Suppressor macrophage (primary cell): ENCODE measurements at places on chromosomes 5 and 9.

DNA sequence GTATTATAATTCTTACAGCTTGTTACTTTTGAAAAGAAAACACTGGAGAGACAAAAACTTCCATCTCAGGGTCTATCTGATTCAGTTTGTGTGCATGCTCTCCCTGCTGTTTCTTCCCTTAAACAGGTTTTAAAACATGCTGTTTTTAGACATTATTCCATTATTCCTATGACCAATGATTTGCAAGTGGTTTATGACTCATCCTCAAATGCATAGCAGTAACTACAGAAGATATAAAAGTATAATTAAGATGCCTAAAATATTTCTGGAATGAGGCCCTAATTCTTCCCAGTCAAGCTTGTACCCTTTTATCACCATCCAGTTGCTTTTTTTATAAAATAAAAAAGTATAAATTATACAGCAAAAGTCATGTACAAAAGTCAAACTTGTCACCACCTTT, 3.7 kb downstream of the DTWD2 start:
- DNase-seq, result no peak

GRCh38 chr5:45696206-45696836, at the start of gene HCN1:
TSS of gene HCN1 (minus strand) at chr5:45696380.
- DNase-seq, result peak; percentile 70

GRCh38 chr9:68838245-68838644, 133.2 kb downstream of the PIP5K1B start:
- DNase-seq, result no peak

DNA sequence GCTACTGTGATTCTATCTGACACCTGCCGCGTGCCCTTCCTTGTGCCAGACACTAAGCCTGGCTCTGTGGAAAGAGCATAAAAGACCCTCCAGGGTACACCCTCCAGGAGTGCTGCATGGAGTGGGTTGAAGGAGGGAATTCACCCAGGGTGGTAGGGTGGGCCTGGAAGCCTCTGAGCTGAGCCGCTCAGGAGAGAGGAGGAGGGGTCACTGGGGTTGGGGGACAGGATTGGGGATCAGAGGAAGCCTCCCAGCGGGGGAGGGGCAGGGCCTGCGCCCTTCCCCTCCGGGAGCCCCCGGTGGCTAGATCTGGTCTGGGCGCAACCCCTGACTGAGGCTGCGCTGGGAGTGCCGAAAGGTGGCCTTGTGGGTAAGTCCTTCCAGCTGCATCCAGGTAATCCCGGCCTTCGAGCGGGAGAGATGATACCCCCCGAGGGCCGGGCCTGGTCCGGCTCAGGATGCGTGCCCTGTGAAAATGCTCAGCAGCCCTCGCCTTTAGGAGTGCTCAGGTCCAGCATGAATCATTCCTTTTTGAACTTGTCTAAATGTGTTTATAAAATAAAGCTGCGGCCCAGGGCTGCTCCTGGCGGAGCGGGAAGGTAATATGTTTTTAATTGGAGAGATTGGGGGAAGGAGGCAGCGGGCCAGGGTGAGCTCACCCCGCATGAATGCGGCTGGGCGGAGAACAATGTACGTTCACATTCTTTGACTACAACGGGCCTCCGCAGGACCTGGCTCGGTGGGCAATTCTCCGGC, 118.1 kb upstream of the SMIM23 start:
- no peak for DNase-seq

DNA sequence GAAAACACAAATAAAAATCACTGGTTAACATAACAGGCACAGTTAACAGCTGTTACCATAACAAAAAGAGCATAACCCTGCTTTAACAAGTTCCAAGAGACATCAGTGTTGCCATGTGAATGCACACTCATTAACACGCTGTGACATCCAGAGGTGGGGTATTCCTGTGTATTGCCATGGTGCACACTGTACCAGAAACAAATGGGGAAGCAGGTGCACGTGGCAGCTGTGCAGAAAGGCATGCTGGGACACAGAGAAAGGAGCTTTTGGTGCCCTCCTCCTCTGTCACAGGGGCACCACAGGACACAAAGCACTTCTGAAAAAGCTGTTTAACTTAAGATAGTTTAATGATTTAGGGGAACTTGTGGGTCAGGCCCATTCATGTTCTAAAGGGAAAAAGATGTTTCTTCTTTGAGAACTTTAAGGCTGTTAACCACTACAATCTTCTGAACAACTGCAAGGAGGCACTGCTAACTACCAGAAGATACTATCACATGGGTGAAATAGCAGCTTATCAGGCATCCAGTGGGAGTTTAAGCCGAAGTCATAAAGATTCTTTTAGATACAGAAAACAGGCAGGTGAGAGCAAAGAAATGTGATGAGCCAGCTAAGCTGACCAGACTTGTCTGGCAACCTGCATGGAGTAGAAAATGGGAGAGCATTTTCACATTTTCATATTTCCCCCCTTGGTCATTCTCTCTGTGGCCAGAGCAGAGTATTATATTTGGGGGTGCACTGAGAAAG, 56.4 kb upstream of the GOLPH3 start:
- peak; percentile 29 for DNase-seq

GRCh38 chr5:7983433-7983832, 114.5 kb downstream of the MTRR start:
- DNase-seq, result no peak

GRCh38 chr9:132141948-132142594, 19.8 kb upstream of the NTNG2 start:
- no peak for DNase-seq

GRCh38 chr9:94639061-94639998, at the start of gene FBP1:
TSS of gene FBP1 (minus strand) at chr9:94639518. CDS start at chr9:94639310, 208 bp downstream.
- DNase-seq, result peak; percentile 95

GRCh38 chr5:142590451-142591231, 95.2 kb downstream of the FGF1 start:
- no peak for DNase-seq

- DNase-seq, result no peak
Observed at GRCh38 chr5:20213803-20214202, 225.8 kb upstream of the CDH18 start.

- DNase-seq, result no peak
Observed at GRCh38 chr5:82307451-82307850, 29.3 kb upstream of the RPS23 start.

- DNase-seq, result peak; percentile 74
Observed at GRCh38 chr9:96327694-96328352, 25.8 kb upstream of the HSD17B3 start.

- no peak for DNase-seq
Observed at GRCh38 chr5:135295852-135296251, 103.2 kb downstream of the MACROH2A1 start.

- DNase-seq, result no peak
Observed at GRCh38 chr5:125202871-125203438, 456.5 kb upstream of the ZNF608 start.

DNA sequence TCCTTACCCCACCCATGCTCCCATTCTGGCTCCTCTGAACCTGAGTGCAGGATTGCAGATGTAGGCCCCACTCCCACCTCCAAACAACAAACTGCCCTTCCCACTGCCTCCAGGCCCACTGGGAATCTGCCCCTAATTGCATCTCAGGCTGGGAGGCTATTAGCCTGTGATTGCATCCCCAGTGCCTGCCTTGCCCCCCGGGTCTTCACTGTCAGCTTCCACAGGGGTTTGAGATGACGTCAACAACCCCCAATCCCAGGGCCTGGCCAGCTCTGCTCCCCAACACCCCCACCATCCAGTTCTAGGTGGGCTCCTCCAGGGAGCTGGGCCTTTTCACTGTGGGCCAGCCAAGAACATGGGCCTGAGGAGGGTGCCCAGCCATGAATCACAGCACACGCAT, 91.5 kb downstream of the PCDH1 start:
- no peak for DNase-seq

GRCh38 chr5:137856201-137856600, 11.5 kb upstream of the MYOT start:
- no peak for DNase-seq
